ENCODE measurements at places on chromosomes 11 and 22.
A peak's percentile ranks its signal among the peaks of the same experiment; 100 is the strongest.

DNA sequence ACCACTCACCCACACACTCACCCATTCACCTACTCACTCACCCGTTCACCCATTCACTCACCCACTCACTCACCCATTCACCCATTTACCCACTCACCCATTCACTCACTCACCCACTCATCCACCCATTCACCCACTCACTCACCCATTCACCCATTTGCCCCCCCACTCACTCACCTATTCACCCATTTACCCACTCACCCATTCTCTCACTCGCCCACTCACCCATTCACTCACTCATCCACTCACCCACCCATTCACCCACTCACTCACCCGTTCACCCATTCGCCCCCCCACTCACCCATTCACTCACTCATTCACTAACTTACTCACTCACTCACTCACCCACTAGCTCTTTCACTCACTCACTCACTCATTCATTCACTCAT lies 15.0 kb downstream of the MUC5AC start:
- no peak for DNase-seq

DNA sequence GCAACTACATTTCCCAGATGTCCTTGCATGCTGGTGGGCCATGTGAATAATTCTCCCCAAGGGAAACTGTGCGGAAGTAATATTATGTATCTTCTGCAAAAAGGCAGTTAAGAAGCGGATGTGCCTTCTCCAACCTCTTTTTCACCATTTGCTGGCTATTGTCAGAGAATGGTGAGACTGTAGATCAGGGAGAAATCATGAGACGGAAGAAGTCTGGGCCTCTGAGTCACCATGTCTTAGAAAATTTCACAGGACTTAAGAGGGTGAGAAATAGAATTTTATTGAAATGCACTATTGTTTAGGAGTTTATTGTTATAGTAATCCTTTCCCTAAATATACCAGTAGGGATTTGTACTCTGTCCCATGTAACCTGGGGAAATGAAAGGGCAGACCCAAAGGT lies 298.7 kb upstream of the ZC3H12C start:
- no peak for DNase-seq

GRCh38 chr11:114678125-114679036 lies at the start of gene NXPE2:
Gene NXPE2, plus strand, starts transcription at chr11:114678527. Its CDS starts 49 bp downstream, at chr11:114678576.
- peak; percentile 2 for DNase-seq

DNA sequence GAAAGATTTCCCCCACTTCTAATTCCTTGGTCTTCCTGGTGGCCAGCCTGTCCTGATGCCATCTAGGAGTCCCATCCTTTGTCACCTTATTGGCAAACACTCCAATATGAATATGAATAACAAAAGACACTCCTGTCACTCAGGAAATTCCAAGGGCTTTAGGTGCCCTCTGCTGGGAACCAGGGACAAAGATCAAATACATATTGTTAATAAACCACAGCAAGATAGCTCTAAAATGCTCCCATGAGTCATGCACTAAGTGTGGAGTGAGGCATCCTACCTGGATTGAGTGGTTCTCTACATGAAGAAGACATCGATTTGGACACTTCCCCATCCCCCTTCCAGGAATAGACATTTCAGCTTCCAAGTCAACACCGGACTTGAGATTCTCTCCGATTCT lies 823.6 kb downstream of the TBC1D22A start:
- no peak for DNase-seq

GRCh38 chr22:45316796-45317526 lies 7.2 kb downstream of the FAM118A start:
- DNase-seq = no peak

DNA sequence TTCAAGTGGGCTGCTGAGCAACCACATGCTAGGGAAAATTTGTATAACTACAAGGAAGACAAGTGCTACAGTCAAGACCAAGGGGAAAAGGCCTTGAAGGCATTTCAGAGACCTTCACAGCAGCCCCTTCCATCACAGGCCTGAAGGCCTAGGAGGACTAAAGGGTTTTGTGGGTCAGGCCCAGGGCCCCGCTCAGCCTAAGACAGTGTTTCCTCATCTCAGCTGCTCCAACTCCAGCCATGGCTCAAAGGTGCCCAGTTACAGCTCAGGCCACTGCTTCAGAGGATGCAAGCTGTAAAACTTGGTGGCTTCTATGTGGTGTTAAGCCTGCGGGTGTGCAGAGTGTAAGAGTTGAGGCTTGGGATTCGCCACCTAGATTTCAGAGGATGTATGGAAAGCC lies 260.5 kb downstream of the NXPE2 start:
- no peak for DNase-seq

- no peak for DNase-seq
Observed at GRCh38 chr11:111440416-111441205, 61.5 kb upstream of the POU2AF1 start.

- no peak for DNase-seq
Observed at GRCh38 chr11:125320347-125321076, 156.0 kb downstream of the PKNOX2 start.

GRCh38 chr22:44001521-44001920 lies 22.6 kb upstream of the PARVB start:
- DNase-seq = no peak

- peak; percentile 2 for DNase-seq
Observed at GRCh38 chr11:132312701-132313111, 942.3 kb downstream of the NTM start.

DNA sequence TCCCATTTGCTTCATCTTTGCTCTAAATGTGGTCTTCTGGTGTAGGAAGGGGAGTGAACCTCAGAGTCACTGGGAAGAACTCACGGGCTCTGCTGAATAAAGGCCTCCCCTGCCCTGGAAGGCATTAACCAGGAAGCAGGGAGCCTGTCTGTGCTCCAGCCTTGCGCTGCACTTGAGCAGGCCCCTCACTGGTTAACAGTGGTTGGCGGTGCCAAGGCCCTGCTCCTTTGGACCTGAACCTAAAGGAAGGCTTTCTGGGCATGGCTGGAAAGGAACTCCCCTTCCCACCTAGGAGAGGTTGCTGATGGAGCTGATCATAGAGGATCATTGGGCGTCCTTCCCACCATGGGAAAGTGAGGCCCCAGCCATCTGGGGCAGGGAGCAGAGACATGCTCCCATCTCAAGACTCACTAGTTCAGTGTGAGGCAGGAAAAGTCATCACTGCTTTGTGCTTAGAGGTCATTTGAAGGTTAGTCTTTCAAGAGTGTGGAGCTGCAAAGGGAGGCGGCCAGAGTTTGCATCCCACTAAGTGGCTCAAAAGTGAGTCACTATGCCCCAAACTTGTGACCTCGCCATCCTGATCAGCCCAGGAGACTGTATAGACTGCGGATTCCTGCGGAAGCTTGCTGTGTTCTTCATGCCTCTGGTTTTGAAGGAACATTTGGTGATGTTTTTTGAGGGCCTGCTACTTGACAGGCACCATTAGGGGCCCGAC lies 50.4 kb downstream of the DBX1 start:
- DNase-seq = no peak

DNA sequence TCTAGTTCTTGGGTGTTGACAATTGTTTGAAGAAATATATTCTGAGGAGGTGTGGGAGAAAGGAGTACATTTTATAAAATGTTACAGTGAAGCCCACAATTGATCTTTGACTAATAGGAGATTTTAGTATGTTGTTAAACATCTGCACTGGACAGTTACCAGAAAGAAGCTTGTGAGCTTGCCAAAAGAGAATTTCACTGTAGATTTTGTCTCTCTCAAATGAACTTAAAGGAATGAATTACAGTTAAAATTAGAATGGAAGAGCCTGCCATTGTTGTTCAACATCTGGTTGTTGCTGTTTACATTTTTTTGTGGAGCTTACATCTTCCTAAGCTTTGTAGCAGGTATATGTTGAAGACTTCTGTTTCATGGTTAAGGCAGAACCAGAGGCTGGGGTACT lies 620.5 kb upstream of the CCDC179 start:
- no peak for DNase-seq

- DNase-seq = no peak
Observed at GRCh38 chr22:45754822-45755221, 83.2 kb downstream of the ATXN10 start.

DNA sequence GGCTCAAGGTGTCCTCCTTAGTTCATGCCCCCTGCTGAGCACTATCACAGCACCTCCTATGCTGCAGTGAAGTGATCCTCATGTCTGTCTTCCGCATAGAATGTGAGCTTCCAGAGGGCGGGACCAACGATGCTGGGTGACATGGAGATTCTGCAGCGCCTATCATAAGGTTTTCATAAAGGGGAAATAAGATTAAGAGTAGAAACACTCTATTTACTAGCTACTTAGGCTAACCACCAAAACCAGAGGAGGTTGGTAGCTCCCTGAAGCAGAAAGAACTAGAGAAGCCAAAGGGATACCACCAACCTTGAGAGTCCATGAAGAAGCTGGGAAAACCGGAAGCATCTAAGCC lies 39.3 kb upstream of the POU2AF1 start:
- no peak for DNase-seq

GRCh38 chr11:77250881-77251640 lies 50.4 kb downstream of the GDPD4 start:
- DNase-seq = peak; percentile 85

- no peak for DNase-seq
Observed at GRCh38 chr11:75260396-75261170, 20.0 kb downstream of the TPBGL start.

DNA sequence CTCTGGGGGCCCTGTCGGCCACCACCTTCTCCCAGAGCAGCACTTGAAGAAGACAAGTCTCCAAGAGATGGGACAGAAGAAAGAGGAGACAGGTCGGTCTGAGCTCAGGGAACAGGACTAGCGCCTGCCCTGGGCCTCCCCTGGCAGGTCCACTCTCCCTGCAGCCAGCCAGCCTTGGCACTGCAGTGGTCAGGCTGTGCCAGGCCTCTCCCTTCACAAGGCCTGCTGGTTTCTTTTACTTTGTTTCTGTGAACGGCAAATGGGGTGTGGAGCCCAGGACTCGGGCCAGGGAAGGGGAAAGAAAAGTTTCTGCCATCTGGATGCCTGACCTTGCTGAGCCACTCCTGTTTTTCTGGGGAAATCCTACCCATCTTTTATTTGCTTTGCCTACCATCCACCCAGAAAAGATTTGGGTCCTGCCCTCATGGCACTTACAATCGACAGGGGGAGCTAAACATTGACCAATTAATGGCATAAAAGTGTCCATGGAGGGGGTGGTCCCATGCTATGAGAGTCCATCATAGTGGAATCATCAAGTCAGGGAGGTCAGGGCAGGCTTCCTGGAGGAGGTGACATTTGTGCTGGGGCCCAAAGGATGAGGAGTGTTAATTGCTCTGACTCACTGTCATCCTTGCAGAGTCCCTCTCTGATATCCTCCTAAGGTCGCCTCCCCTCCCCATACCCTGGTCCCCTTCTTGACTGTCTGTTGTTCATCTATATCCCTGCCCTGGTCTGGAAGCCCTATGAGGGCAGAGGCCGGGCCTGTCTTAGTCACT lies 65.2 kb downstream of the NFAM1 start:
- no peak for DNase-seq

GRCh38 chr22:42173183-42173926 lies 42.7 kb upstream of the CYP2D6 start:
- DNase-seq = no peak

DNA sequence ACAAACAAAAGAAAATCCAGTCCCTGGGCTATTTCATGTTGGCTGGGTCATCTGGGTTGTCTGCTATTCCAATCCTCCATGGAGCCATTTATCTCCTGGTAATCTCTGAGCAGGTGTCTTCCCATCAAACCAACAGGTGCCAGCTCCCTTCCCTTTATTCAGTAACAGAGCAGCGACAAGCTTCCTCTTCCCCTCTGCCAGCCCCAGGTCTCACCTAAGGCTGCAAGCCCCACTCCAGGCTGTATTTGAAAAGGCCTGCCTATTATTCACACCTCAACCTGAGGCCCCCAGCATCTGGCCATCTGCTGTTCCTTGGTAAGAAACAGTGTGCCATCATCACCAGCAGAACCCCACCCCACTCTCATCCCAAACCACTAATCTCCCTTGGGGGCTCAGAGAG lies 436.2 kb downstream of the BUD13 start:
- DNase-seq = no peak

GRCh38 chr11:95916049-95916448 lies 7.9 kb downstream of the MTMR2 start:
- no peak for DNase-seq

DNA sequence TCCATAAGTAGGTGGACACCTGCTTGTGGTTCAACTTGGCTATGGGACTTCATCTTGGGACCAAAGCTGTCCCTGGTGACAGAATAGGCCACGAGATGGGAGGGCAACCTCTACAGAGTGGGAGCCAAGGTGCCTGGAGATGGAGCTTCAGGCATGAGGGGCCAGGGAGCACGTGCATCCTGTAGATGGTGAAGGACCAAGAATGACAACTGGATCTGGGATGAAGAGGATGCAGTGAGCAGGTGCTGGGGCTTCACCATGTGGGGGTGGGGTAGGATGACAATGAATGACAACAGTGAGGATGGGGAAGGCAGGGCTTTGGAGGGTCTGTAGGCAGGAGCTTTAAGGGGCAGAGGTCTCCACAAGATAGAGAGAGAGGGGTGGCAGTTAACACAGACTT lies 372.0 kb upstream of the B3GAT1 start:
- DNase-seq = no peak

GRCh38 chr11:23995891-23996290 lies 501.0 kb upstream of the LUZP2 start:
- DNase-seq = no peak

DNA sequence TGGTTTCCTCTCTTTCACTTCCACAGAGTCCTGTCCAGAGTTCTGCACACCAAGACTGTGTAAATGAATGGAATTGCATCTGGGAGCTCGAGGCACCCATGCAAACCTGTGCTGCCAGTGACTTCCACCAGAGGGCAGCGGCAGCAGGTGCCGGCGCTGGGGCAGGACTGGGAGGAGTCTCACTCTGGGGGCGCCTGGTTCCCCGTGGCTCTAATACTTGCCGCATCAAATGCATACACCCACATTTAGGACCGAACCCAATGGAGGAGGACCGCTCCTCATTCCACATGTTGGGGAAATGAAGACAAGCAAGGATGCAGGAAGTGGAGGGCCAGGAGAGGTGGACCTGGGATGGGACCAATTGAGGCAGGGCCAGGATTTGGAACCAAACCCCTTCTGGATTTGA lies 1.1 kb upstream of the CD6 start:
- peak; percentile 49 for DNase-seq

DNA sequence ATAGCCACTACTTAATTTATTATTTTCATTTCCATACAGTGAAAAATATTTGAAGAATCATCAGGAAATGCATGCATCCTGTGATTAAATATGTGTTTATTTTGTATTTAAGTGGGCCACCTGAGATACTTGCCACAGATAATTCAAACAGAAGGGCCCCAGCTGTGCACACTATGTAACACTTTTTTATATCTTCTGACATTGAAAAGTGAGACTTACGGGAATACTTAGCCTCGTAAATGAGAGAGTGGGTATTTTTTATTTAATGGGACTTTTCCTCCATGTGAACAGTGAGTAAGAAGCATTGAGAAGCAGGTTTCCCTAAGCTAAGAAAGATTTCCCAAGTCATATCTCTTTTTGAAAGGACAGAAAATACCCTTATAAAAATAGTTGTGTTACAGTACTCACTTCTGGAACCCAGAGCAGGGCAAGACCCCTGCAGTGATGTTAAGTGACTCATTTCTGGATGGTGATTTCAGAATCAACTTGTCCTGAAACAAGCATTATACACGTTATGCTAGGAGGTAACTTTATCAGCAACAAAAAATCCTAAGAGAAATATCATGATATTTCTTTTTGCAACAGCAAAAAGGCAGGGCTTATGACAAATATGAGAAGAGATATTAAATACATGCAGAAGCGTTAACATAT lies 478.1 kb upstream of the CHORDC1 start:
- DNase-seq = no peak

- DNase-seq = no peak
Observed at GRCh38 chr11:83031127-83031526, 40.6 kb downstream of the RAB30 start.
